ENCODE measurements at places on chromosomes 16 and 17.

GRCh38 chr17:8693328-8693727 is 51.3 kb downstream of the CCDC42 start:
- no peak for DNase-seq

DNA sequence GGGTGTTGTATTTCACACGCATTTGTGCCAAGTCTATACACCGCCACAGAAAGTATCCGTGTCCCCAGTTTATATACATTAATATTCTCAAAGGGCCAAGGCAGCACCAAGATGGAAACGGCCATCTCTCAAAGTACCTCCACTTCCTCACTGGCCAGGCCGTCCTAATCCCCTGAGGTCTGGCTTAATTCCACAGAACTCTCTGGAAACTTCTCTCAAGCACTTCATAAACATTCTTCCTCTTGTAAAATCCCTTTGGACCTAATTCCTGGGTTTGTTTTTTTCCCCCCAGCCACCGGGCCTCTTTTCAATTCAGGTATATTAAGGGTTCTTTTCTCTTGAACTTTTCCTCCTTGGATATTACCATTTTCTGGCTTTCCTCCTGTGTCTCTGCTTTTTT is 5.1 kb upstream of the ERN1 start:
- no peak for DNase-seq

- no peak for DNase-seq
These were observed 82.1 kb downstream of the ZNF423 start for GRCh38 chr16:49773534-49774475.

- DNase-seq = no peak
These were observed 7.4 kb upstream of the IL17C start for GRCh38 chr16:88630941-88631340.

GRCh38 chr17:31696184-31696602 is 162.9 kb downstream of the COPRS start:
- no peak for DNase-seq

DNA sequence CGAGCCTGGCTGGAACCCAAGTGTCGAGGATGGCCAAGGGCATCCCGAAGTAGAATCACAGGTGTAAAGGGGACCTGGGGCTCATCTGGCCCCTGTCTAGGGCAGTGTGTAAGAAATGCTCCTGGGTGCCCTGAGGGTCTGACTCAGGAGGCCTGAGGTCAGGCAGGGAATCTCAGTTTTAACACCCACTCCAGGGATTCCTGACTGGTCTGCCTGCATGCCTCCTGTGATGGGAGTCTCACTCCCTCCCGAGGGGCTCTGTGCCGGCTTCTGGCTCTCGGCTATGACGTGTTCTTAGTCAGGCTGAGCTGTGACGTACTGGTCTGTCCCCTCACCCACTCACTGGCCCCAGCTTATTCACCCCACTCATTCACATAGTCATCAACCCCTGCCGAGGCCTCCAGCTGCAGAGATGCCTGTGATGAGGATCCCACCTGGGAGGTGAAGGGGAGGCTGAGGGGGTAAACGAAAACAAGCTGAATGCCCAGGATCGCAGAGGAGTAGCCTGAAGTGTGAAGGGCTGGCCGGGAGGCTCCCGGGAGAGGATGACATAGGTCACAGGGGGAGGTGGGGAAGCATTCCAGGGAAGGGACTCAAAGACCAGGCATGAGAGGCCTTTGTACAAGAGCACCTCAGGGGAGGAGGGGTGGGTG is 23.8 kb downstream of the FAM83G start:
- DNase-seq = no peak

GRCh38 chr16:50584033-50584722 is 36.0 kb downstream of the NKD1 start:
- peak; percentile 56 for DNase-seq

GRCh38 chr17:27466743-27467375 is 10.6 kb downstream of the KSR1 start:
- peak; percentile 95 for DNase-seq

- DNase-seq = no peak
These were observed 134.5 kb downstream of the RAB11FIP4 start for GRCh38 chr17:31525801-31526549.

- DNase-seq = no peak
These were observed 16.1 kb upstream of the UBTF start for GRCh38 chr17:44235583-44235936.

- DNase-seq = no peak
These were observed 17.9 kb downstream of the NDUFAB1 start for GRCh38 chr16:23578101-23578830.

DNA sequence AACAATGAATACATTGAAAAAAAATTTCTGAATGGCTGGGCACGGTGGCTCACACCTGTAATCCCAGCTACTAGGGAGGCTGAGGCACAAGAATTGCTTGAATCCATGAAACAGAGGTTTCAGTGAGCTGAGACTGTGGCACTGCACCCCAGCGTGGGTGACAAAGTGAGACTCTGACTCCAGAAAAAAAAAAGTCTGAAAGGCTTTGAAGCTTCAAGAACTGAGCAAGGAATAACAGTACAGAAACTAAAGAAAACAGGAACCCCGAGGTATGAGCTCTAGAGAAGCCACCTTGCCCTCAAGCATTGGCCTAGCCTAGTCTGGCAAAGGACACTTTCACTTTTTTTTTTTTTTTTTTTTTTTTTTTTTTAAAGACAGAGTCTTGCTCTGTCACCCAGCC is 45.0 kb downstream of the TEX2 start:
- peak; percentile 73 for DNase-seq

GRCh38 chr16:5793556-5793955 is 696.0 kb upstream of the EEF2KMT start:
- no peak for DNase-seq

DNA sequence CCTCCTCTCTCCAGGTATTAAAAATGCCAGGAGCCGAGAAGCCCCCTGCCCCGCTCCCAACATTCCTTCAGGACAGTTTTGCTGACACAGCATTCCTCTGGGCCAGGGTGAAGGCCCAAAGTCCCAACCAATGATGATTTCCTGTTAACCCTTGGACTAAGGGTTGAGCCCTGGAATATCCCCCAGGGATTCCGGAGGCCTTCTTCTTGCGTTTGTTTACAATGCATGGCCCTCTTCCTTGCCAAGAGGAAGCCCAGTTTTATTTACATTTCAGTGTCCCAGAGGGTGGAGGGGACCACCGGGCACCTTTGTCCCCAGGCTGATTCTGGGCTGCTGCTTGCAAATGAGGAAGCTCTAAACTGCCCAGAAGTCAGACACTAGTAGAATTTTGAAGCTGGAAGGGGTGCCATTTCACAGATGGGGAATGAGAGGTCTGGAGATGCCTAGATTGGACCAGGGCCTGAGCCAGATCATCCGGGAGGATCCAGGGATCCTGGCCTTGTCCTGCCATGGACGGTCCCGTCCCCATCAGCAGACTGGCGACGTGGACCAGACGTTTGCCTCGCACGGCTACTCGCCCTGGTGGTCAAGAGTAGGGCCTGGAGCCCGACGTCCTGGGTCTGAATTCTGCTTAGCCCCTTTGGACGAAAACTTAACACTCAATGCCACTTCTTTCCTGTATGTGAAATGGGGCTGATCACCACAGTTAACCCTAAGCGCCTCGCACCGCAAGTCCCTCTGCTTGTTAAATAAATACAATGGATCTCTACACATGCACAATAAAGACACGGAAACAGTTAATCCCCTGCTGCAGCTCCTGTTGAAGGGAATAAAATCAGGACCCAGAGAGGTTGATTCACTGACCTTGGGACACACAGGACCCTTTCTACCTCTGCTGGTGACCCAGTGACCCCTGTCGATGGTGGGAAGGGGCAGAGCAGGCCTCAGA is 55.6 kb upstream of the CIBAR2 start:
- no peak for DNase-seq

DNA sequence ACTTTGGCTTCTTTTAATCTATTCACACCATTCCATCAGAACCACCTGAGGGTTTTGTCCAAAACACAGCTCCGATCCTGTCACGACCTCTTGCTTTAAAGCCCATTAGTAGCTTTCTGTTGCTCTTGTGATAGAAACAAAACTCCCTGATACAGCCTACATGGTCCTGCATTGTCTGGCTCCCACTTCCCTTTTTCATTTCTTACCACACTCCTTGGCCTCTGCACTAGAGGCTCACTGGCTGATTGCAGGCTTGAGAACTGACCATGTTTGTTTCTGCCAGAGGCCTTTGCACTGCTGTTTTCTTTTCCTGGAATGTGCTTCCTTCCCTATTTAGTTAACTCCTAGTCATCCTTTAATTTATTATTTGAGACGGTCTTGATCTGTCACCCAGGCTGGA is 23.7 kb downstream of the IST1 start:
- peak; percentile 69 for DNase-seq

DNA sequence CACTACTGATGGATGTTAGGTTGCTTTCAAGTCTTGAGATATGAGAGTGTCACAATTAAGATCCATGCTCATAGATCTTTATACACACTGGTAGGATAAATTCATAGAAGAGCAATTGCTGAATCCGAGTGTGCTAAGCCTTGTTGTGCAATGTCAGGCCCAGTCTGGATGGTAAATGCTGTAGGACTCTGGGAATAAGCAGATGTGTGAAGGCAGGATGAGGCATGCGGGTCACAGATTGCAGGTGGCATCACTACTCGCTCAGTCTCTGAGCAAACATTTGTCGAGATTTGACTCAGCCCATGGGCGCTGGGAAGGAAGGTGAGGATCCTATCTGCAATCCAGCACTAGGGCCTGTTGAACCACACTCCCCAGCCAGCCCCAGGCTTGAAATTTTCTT is 40.7 kb downstream of the TMEM186 start:
- DNase-seq = no peak

DNA sequence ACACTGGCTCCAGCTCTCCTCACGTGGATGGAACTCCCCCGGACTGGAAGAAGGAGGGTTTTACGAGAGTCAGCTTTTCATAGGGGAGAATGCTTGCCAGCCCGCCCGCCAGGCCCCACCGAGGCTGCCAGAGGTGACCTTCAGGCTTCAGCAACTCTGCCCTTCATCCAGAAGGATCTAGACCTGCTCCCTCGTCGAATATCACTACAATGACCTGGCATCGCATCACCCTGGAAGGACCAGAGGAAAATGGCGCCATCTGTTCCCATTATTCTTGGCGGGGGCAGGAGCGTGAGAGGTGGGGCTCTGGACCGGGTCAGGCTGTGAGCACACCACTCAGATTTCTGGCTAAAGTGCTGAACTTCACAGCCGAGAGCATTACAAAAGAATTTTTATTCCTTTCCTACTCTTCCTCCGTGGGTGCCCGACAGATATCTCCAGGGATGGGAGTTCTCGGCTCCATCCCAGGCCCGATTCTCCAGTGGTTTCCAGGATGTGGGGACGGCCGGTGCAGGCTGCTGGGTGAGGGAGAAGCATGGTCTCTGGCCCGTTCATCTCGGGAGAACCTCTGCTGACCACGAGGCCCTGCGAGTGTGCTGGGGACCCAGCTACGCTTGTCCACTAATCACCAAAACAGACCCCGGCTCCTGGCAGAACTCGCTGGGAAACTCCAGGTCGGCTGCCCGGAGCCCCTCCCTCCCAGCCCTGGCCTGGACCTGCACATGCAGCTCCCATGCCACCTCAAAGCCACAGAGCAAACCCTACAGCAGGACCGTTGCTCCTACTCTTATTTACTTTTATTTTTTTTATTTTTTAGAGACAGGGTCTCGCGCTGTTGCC is 36.8 kb upstream of the ZNF469 start:
- no peak for DNase-seq

- DNase-seq = peak; percentile 71
These were observed 21.1 kb downstream of the NPTX1 start for GRCh38 chr17:80455336-80455710.

- DNase-seq = peak; percentile 42
These were observed 230.5 kb downstream of the SEC14L1 start for GRCh38 chr17:77371117-77371887.

DNA sequence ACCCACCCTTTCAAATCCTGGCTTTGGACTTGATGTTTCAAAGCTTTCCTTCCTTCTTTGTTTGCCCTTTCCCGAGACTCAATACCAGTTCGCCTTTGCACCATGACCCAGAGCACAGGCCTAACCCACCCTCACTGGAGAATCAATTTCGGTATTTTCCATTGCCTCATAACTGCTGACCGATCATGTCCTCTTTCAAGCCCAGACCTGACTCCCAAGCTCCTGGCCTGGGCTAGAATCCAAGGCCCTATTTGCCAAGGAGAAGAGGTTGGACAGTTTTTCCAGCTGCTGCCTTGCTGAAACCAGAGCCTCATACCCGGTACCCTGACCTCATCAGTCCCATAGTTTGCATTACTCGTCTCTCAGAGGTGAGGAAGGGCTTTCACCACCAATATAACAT is 35.3 kb upstream of the HELZ start:
- DNase-seq = no peak

All from GM12865 (cell line).